Renal pelvis (tissue), 12 donors: ENCODE measurements at places on chromosomes 6 and 20. TPM values are rescaled to one million over a fixed set of nuclear protein-coding genes. Genes with fewer than 3 reads are reported as not detected.

The CCN2 gene
- polyA plus RNA-seq, result 199 TPM

The ULBP2 gene
- polyA plus RNA-seq, result 0.68 TPM

The MUC22 gene
- not detected for polyA plus RNA-seq

GRCh38 chr6:162580619-162581018 is 146.9 kb downstream of the PRKN start:
- no peak for DNase-seq

- DNase-seq, result no peak
Measured at GRCh38 chr6:122145246-122145645, 254.2 kb upstream of the HSF2 start.

DNA sequence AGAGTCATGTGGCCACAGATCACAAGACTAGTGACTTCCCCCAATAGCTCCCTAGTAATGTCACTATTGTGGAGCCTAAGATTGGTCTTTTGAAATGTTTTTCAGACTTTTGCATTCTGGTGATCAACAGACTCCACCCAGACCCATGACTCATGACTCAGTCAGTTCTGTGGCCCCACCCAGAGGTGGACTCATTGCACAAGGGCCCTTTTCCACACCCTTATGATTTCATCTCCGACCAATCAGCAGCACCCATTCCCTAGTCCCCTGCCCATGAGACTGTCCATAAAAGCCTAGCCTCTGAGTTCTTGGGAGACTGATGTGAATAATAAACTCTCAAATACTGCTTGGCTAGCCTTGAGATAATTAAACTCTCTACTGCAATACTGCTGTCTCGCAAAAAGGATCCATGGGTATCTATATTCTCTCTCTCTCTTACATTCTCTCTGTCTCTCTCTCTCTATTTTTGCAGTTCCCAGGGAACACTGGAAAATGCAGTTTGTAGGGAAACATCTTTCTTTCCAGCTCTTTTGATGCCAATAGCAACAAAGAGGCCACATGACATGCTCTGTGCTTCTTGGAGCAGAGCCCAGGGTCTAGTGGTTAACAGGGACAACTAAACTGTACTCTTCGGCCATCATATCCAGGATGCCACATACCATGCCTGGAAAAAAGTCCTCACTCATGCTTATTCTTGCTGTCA is 71.3 kb upstream of the IYD start:
- DNase-seq, result no peak

DNA sequence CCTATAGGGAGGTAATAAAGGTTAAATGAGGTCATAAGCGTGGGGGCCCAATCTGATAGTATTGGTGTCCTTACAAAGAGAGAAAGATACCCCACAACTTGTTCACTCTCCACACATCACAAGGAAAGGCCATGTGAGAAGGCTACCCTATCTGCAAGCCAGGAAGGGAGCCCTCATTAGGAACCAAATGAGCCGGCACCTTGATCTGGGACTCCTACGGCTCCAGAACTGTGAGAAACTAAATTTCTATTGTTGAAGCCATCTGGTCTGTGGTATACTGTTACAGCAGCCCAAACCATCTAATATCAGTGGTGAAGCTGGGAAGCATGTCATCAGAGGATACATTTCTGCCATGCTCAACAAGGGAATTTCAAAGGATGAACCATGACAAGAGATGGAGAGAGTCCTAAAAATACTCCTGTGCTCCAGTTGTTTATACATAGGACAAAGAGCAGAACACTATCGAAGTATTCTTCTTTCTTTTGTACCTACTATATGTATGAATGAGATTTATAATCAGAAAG is 10.4 kb downstream of the COX7A2 start:
- DNase-seq, result no peak
